ENCODE measurements at places on chromosomes 7 and 10.

- DNase-seq: no peak
Observed at GRCh38 chr7:99387912-99388311, 13.4 kb downstream of the ARPC1B start.

DNA sequence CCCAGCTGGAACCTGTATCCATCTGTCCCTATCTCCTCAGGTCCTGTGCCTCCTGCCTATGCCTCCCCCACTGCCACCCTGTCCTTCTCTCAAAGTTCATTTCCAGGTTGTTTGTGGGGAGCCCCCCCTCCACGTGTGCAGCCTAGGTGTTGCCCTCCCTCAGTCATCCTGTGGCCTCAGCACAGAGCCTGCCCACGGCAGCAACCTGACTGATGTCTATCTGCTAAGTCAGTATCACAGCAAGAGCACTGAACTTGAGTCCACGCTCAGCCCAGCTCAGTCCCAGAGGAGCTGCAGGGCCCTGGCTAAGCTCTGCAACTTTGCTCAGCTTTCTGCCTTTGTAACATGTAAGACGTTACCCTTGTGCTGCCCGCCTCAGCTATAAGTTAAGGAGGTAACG, 28.7 kb downstream of the FAM53B start:
- DNase-seq: no peak

GRCh38 chr7:12965767-12966166, 278.3 kb downstream of the ARL4A start:
- DNase-seq: no peak

GRCh38 chr10:71553432-71553831, 156.7 kb downstream of the CDH23 start:
- no peak for DNase-seq

DNA sequence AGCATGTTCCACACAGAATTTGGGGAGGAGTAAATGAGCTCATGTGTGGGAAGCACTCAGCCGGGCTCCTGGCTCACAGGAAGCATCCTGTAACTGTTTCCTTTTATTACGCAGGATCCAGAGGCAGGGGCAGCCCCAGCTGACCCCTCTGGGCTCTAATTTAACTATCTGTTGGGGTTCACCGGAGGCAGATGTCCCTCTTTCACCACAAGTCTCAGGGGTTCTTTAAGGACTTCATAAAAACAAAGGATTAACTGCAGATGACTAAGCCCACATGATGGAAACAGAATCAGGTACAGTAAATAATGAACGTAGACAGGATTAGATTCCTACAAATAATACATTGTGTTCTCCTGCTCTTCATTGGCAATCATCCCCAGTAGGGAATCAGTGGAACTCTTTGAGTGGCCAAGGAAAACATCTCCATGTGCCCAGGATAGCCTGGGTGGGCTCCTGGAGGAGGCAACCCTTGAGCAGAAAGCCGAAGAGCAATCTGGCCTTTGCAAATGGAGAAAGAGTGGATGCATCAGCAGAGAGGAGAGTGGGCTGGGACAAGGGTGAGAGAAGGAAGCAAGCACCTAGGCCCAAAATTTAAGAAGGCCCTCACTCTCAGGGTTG, 24.6 kb downstream of the TBXAS1 start:
- no peak for DNase-seq

GRCh38 chr7:148116195-148116594, 474.4 kb upstream of the C7orf33 start:
- DNase-seq: no peak

DNA sequence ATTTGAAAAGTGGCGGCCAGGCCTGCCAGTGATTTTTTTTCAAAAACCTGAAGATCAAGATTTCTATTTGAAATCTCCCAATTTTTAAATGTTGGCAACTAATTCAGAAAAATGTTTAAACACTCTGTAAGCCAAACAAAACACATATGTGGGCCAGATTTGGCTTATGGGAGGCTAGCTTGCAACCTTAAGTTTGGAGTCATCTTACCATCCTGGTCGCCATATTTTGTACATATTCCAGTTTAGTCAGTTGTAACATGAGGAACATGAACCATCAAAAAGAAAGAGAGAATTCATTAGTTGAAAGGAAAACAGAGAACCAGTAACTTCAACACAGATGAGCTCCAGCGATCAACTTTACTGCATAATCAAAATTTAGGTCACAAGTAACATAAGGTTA, 115.4 kb downstream of the TMEM26 start:
- no peak for DNase-seq

DNA sequence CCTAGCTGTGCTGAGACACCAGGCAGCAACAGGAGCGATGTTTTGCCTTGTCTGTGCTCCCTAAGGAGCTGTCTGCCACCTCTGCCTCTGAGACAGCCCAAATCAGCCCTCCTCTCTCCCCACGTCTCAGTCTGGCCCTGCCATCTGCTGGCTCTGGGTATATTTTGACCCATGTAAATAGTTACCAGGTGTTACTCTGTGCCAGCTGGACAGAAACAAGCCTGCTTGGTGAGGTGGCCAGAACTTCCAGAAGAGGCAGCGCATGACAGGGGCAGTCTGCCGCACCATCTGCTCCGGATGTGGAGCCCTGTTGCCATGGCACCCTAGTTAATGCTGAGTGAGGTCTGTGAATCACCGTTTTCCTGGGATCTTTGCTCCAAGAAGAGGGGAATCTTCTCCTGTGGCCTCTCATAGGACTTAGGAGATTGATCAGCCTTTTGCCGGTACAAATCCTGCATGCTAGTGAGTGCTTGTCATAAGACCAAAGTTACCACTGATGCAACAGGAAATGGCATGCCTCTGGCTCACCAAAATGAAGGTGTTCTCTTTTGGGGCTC, 31.8 kb downstream of the GSTO2 start:
- peak; percentile 98 for DNase-seq

GRCh38 chr7:68200051-68200670, 1203.5 kb downstream of the TYW1 start:
- no peak for DNase-seq

DNA sequence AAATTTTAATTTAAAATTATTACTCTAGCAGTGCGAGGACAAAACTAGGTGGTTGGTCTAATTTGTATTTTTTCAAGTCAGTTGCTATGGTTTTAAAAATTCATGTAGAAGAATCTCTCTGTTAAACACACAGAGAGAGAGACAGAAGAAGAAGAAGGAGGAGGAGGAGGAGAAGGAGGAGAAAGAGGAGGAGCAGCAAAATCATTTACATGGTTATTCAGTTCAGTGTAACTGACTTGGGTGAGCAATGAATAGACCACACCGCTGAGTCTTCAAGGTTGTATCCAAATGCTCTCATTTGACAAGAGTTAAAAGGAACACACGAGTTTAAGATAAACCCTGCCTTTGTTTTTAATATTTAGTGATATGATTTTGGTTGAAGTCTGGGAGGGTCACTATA, 131.1 kb downstream of the PDE1C start:
- DNase-seq: no peak

DNA sequence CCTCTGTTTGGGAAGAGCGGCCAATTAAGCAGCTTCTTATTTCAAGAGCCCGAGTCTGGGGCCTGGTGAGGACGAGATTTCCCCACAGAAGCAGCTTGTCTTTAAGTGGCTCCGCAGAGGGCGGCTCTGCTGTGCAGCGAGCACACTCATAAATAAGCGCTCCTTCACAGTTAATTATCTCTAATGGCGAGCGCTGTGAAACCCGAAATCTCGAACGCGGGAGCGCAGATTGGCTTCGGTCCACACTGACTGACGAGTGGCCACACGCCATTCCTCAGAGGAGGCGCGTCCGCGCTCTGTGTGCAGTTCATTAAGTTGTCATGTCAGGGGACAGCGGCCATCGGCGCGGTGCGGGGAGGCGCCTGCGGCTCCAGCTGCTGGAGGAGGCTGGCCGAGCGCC, 560.9 kb downstream of the DNAJB6 start:
- no peak for DNase-seq

DNA sequence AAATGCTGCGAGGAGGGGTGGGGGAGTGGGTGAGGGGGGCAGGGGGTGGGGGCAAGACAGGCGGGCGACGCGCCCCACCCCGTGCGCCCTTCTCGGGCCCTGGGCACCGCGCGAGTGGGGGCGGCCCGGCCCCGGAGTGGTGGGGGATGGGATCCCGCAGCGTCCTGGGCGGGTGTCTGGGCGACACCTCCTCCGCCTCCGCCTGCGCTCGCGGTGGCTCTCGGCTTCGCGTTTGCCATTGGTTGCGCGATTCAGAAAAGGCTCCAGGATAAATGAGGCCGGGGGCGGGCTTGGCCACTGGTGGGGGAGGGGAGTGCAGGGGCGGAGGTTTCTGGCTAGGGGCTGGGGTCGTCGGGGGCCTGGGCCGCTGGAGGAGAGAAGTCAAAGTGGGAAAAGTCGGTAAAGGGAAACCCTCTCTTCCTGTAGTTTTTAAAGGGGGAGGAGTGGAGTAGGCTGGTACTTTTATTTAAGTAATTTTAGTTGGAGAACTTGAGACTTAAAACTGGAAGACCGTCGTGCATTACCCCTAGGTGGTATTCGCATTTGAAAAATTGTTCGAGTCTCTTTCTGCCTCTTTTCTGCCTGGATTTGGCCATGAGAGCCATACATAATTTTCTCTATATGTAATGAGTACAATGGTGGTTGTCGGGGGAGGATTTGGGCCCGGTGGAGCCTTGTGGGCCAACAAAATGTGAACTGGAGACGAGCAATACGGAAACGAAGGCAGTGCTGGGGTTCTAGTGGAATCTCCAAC, 992 bp upstream of the IGF2BP3 start:
- no peak for DNase-seq

DNA sequence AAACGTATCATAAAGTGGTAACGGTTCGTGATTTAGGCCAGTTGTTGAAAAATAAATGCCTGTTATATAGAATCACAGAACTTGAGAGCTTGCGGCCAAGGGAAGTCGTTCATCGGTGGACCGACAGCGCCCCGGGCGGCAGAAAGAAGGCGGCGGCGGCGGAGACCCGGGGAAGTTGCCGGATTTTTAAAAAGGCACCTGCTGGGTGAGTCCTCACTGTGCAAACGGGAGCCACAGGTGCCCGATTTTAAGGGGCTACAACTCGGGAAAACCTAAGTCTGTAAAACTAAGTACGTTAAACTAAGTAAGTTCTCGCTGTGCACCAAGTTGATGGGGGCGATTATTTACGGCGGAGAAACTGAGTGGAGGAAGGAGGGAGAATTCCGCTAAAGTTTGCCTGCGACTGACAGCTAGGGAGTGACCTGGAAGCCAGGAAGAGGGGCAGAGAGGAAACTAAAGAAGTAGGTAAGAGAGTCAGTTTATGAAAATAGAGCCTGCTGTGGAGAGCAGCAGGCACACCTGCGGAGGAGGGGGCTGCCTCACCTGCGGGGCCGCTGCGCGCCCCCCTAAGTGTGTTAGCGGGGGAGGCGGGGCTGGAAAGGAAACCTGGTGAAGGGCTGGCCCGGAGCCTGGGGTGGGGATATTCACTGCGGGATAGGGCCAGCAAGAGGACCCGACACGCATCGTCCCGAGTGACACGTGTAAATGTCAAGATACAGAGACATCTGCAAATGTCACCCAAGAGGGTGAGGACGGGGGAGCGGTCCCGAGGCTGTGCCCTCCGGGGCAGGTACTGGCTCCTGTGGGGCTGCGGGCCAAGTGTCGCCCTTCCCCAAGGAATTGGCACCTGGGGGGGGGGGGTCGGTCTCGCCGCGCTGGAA, 996 bp downstream of the ADAM12 start:
- DNase-seq: peak; percentile 68

DNA sequence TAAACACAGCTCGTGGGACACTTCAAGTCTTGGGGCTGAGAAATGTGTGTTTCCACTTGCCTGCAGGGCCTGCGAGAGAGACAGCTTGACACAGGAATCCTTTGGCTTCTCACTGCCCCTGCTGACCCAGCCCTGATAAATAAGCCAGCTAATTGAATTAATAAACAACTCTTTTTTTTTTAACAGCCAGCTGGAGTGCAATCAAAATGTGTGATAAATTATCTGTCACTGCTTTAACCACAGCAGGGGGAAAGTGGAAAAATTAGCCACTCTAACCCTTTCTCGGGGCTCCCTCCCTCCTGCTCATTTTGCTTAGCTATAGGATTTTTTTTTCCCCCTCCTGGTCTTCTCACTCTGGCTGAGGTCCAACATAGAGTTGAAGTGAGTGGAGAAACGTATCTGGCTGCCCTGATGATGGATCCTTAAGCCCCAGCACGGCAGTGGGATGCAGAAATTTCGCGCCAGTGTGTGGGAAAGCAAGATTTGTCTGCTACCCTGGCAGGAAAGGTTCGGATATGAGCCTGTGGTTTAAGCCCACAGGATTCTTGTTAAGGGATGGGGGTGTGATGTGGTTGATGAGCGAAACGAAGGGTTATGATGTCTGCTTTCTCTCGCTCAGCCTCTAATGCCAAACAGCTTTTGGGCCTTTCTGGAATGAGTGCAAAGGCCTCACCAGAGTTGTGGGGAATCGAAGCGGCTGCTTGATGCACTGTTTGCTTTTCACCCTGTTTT, 173.8 kb downstream of the TRIL start:
- no peak for DNase-seq

DNA sequence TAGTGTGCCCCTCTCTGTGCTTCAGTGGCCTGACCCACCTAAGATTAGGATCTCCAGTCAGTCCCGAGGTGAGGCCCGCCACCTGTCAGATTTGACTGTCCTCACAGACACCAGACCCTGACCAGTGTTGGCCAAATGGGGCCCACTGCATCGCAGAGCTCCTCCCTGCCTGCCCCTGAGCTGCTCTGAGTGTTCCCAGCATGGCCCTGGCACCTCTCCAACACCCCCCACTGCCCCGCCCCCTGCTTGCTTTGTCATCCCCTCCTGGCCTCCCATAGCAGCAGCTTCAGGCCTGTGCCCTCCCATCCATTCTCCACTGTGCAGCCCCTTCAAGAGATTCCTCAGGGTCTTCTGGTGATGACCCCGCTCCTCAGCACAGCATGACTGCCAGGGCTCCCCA, 67.6 kb downstream of the C10orf120 start:
- no peak for DNase-seq

Measured in stromal cell of bone marrow (primary cell).